Omental fat pad (tissue), 4 donors: ENCODE measurements at places on chromosomes 3 and 15. TPM values are rescaled to one million over a fixed set of nuclear protein-coding genes. Genes with fewer than 3 reads are reported as not detected.

DNA sequence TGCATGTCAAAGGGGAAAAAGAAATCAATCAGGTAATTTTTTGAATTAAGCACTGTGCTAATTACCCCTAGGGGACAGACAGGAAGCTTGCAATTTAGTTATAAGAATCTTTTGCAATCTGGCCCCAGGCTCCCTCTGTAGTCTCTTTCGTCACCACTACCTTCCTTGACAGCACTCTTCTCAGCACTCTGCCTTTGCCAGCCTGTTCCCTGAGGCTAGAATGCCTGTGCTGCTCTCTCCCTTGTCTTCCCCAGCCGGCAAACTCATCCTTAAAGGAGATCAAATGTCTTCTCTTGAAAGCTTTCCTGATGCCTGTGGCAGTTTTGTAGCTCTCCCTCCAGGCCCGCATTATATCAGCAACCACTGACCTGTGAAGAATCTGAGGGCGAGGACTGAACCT, 32.4 kb upstream of the PRTG start:
- DNase-seq: no peak

GRCh38 chr3:108755686-108756085, 1.5 kb downstream of the RETNLB start:
- DNase-seq: no peak

DNA sequence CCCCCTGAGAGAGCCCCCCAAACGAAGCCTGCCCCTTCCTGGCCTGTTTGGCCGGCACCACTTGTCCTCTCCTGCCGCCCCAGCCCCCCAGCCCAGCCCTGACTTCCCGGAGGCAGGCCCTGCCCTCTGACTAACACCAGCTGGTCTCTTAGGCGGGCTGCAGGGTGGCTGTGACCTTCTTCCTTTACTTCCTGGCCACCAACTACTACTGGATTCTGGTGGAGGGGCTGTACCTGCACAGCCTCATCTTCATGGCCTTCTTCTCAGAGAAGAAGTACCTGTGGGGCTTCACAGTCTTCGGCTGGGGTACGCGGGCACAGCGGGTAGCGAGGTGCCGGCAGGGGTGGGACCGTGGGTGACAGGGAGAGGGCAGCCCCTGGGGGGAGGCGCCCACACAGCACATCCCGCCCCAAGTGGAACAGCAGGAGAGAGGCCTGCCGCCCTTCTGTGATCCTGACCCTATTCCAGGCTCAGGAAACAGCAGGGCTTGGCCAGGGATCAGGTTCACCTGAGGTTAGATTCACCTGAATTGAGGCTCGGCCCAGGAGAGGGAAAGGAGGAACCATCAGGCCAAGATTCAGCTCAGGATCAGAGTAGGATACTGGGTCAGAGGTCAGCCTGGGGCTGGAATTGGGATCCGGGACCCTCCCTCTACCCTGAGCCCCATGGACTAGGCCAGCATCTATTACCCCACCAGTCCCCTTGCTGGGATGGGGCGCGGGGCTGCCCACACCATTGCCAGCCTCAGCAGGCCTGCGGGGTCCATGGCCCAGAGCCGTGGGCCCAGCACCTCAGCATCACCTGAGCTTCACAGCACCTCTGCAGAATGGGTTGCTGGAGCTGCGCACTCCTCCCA, 21.9 kb downstream of the PTH1R start:
- DNase-seq: no peak

DNA sequence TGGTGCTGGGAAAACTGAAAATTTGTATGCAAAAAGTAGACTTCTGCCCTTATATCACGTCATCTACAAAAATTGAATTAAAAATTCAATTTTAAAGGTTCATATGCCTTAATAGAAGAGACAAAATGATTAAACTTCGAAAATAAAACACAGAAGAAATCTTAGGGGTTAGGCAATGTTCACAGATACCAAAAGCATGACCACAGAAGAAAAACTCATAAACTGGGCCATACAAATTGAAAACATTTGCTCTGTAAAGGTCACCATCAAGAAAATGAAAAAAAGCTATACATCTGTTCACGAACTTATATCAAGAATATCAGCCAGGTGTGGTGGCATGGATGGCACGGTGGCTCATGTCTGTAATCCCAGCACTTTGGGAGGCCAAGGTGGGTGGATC, 245.1 kb downstream of the PCCB start:
- no peak for DNase-seq

DNA sequence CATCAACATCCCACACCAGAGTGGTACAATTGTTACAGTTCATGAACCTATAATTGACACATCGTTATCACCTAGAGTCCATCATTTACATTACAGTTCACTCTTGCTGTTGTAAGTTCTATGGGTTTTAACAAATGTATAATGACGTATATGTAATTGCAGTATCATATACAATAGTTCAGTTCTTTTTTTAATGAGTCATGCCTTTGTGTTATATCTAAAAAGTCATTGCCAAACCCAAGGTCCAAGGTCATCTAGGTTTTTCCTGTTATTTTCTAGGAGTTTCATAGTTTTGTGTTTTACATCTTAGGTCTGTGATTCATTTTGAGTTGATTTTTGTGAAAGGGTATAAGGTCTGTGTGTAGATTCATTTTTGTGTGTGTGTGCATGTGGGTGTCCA, 160.9 kb upstream of the GALNT15 start:
- no peak for DNase-seq

GRCh38 chr3:74603292-74603691, 11.2 kb downstream of the CNTN3 start:
- DNase-seq: no peak

DNA sequence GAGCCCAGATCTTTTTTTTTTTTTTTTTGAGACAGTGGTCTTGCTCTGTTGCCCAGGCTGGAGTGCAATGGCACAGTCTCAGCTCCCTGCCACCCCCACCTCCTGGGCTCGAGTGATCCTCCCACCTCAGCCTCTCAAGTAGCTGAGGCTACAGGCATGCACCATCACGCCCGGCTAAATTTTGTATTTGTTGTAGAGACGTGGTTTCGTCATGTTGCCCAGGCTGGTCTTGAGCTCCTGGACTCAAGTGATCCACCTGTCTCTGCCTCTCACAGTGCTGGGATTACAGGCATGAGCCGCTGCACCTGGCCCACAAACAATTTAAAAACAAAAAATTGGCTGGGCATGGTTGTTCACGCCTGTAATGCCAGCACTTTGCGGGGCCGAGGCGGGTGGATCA, 22.6 kb upstream of the SLC6A6 start:
- no peak for DNase-seq

- no peak for DNase-seq
These were observed 483.8 kb downstream of the TUSC7 start for GRCh38 chr3:117193390-117193789.

GRCh38 chr3:21754839-21755238, 3.8 kb upstream of the ZNF385D start:
- no peak for DNase-seq

GRCh38 chr15:48888836-48889235, 10.9 kb downstream of the EID1 start:
- no peak for DNase-seq

DNA sequence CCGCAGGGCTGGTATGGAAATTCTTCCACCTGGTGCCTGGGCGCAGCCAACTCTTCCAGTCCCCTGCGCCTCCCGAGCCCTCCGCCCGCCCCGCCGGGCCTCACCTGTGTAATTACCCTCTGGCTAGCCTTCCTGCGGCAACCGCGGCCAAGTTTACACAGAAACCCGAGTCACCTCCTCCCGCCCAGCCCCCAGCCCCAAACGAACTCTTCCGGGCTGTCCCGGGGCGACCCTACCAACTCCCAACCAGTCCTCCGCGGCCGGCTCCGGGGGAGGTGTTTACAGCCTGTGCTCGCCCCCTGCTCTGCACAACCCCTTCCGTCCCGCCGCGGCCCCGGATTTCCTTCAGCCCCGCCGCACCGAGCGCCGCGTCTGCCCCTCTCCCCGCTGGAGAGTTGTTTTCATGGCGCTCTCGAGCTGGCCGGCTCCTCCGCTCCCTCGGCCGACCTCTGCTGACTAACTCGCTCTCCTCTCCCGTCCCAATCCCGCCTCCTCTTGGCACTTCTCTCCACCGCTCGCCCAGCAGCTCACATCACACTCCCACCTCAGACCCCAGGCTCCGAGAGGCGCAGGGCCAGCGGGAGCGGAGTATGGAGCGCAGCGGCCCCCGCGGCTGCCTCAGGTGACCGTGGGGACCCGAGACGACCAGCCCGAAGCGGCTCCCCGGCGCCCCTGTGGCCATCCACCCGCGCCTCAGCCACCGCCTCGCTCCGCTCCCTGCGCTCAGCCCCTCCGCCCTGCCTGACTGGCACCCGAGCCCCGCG, 538 bp downstream of the ATOSA start:
- peak; percentile 30 for DNase-seq

DNA sequence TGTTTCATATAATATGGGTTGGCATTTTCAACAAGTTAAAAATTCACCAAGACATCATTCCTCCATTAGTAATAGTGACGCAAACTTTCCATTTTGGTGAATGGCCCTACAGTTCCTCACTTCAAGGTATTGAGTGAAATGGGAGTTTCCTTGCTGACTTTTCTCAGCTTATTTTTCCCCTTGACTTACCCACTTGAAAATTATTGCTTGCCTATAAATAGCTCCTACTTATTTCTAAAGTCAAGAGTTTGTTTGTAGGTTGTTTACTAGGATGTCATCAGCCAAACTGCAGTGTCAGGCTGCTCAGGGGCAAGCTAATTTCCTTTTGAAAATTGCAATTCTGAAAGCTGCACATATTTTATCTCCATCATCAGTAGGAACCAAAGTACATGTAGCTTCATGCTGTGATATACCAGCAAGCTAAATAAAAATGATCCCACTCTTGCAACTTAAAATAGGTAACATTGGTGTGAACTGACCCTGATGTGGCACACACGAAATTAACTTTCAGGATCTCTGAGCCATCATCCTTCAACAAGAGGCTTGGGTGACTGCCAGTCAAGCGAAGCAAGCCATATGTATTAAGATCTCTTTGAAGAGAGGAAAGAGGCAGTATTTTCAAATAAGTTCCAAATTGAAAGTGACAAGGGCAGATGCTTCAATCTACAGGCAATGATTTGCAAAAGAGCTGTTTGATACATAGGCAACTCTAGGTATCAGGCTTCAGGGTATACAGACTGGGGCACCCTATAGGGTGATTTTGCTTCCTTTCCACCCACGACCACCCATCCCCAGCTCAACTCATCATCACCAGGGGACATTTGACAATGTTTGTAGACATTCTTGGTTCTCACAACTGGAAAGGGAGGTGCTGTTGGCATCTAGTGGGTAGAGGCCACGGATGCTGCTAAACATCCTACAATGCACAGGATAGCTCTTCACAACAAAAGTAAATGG, 66.8 kb upstream of the RASGRP1 start:
- no peak for DNase-seq

DNA sequence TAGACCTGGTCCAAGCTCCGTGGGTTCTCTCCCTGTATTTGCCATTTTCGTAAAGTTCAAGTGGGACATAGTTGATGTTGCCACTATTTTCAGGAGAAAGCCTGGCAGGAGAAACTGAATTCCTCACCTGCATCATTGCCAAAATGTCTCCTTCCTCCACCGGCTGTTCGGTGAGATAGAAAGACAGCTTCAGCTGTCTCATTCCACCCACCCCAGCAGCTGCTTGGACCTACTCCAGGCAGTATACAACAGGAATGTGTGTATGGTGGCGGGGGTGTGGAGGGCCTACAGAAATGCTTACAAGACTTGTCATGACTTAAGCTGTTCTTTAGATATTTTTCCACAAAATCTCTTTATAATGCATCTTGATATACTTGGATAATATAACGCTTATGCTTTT, 132.7 kb upstream of the RAP2B start:
- DNase-seq: no peak

GRCh38 chr3:12380461-12380860, 91.6 kb downstream of the PPARG start:
- DNase-seq: no peak

DNA sequence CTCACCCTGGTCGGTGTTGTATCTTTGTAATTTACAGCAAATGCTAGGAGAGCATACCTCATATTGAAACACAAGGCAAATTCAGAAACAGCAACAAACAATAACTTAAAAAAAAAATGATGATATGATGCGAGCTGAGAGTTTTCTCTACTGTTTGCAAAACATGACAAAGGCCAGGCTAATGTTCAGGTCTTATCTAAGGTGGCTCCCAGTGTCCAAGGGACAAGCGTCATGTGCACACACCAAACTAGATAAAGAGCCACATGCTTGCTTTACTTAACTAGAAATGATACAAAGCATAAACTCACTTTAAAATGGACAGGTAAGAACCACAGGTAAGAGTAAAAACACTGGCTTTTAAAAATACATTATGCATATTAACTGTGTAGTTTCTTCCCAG, 375.9 kb downstream of the FOXP1 start:
- DNase-seq: no peak

- no peak for DNase-seq
These were observed 325.9 kb downstream of the MECOM start for GRCh38 chr3:169337500-169338078.

DNA sequence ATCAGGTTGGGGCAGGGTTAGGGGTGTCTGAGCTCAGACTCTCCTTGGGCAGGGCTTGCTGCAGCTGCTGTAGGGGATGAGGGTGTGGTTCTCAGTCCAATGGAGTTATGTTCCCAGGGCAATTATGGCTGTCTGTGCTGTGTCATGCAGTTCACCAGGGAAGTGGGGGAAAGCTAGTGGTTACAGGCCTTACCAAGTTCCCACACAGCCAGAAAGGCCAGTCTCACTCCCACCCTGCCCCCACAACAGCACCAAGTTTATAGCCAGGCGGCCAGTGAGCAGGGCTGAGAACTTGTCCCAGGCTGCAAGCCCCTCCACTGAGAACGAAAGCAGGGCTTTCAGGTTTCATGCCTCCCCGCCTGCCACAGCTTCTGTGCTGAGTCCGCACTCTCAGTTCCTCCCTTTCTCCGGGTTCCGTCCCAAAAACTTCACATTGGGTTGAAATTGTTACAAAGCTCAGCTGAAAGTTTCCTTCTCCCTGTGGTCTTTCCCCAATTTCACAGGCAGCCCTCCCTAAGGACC, 19.6 kb upstream of the CPOX start:
- DNase-seq: no peak

ARGFX gene
- total RNA-seq: not detected

CALML4 gene
- total RNA-seq: 10.3 TPM

HRH1 gene
- total RNA-seq: 3.6 TPM

RPUSD3 gene
- total RNA-seq: 33.4 TPM

SCN11A gene
- 0.56 TPM for total RNA-seq

ERICH6 gene
- not detected for total RNA-seq

DNASE1L3 gene
- total RNA-seq: 5.3 TPM

ACTRT3 gene
- 3.2 TPM for total RNA-seq

ARNT2 gene
- 7.4 TPM for total RNA-seq

ACSBG1 gene
- not detected for total RNA-seq

GPR160 gene
- 1.4 TPM for total RNA-seq
